ENCODE measurements at places on chromosomes 3 and 15.

- no peak for DNase-seq
Measured at GRCh38 chr3:41684797-41685735, 276.8 kb downstream of the ULK4 start.

DNA sequence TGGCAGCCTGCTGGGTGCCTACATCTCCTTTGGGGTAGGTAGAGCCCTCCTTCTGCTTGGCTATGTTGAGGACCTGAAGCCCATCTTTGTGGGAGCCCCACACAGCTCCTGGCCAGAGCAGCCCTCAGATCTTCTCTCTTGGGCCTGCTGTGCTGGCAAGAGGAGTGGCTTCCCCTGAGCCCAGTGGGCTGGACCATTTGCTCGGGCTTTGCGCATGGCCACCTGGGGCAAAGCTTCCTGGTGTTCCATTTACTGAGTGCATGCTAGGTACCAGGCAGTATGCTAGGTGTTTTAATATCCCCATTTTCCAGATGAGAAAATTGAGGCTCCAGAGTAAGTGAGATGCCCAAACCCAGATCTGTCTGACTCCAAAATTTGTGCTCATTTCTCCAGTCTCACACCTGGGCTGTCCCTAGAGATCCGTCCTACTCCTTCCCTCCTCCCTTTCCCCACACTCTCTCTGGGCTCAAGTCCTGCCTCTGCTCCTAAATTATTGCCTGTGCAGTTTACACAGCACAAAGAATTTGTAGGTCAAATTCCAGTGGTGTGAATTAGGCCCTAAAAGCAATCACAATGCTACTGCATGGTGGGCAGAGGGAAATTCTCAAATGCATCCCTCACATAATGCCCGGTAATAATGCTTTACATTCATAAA, 39.7 kb downstream of the SLC28A1 start:
- DNase-seq: no peak

DNA sequence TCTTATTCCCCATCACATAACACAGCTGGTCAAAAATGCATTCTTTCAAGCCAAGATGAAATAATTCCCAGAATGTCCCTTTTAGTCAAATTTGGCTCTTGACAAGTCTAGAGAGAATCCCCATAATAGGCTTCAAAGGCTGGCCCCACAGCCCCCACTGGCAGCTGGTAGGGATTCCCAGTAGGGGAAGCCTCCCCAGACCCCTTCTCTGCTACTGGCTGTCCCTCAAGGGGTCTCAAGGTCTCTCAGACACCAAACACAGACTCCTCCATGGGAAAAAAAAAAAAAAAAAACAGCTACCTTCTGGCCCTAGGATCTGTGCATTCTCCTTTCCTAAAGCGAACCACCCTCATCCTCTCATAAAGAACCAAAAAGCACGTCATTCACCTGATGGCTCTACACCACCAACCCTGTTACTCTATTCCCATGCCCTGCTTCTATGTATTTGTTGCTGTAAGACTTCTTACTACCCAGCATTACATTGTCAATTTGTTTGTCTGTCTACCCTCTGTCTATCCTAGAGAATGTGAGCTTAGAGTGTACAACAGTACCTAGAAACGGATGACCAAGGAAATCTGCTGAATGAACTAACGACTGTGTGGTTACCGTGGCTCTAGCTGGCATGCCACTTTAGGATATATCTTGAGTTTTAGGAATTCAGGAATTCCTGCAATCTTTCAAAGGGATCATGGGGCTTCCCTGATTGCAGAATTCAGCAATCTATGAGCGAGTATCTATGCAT, 164.1 kb upstream of the NSMCE3 start:
- DNase-seq: no peak

DNA sequence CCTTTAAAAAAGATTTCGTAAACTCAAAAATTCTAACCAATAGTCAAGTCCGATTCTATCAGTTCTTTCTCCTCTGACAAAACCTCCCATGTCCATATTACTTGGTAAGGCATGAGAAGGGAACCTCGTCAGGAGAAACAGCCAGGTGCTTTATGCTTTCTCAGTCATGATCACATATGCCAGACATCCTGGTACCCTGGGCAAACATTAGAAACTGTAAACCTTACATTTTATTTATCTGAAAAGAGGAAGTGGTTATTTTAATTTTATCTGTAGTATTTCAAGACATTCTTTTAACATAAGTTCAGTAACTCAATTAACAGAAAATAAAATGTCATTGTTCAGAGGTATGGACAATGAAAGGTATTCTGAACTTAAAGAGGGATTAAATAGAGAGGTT, 474.8 kb upstream of the GBE1 start:
- peak; percentile 10 for DNase-seq

- no peak for DNase-seq
Measured at GRCh38 chr15:53448232-53449015, 311.0 kb downstream of the WDR72 start.

DNA sequence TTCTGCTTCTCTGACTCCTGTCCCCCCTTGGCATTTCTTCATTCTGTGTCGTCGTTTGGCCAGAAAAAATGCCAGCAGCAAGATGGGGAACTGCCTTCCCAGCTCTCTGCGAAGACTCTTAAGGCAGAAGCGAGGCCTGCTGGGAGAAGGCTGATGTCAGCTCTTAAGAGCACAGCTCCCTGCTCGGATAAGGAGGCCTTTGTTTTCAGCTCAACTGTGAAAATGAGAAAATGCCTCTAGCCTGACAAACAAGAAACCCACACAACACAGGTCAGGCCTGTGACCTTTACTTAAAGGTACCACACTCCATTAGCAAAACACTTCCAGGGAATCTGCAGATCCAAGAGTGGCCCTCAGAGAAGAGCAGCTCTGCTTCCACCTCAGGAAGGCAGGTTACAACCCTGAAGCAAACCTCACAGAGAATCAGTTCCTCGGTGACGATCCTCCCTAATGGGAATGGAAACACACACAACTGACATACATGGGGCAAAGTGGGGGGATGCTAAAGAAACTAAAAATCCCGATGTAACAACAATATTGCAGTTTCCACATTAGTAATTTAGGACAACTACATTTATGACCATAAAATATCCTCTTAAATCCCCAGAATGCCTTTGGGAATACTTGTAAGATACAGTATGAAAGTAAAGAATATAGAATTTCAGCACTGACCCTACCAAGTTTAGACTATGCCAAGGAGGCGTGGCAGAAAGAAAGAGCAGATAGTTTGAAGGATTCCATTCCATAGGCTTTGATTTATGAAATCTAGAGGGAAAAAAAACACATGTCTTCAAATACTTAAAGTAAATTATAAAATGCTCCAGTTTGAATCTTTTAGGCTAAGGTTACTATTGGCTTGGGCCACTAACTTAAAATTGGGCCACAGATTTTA, 52.1 kb downstream of the VGLL4 start:
- DNase-seq: no peak

DNA sequence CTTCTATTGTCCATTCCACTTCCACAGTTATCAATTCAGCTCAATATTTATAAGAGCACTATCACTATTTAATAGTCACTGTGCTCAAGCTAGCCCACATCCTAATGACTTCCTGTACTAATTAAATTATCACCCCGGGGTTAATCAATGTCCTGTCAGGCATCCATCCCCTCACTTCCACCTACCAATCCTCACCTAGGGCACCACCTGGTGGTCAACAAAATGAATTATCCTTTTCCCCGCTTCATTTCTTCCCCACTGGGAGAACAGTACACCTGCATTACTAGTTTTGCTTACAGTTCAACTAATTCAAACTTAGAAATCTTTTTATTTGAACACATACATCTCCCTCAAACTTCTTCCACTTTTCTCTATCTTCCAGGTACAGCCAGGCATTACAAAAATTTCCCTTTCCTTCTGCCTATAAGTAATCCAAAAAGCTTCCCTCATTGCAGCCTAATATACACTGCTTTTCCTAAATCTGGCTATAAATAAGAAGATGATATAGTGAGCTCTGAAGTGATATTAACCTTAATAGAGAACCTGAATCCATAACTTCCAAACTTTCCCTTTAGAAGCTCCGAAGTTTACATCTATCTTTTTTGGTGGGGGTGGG, 68.5 kb downstream of the TMCC1 start:
- peak; percentile 79 for DNase-seq

GRCh38 chr15:82313446-82313845, 35.8 kb downstream of the GOLGA6L10 start:
- no peak for DNase-seq

- DNase-seq: no peak
Measured at GRCh38 chr3:120410116-120410515, 40.7 kb downstream of the FSTL1 start.

DNA sequence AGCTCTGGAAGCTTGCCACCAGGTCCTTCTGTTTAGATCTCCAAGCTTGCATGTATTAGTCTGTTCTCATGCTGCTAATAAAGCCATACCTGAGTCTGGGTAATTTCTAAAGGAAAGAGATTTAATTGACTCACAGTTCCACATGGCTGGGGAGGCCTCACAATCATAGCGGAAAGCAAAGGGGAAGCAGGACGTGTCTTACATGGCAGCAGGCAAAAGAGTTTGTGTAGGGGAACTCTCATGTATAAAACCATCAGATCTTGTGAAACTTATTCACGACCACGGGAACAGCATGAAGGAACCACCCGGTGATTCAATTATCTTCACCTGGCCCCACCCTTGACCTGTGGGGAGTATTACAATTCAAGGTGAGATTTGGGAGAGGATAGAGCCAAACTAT, 147.0 kb upstream of the PROK2 start:
- DNase-seq: no peak

GRCh38 chr3:4492208-4493013, 737 bp upstream of the ITPR1 start:
- DNase-seq: peak; percentile 13

- DNase-seq: no peak
Measured at GRCh38 chr3:22451501-22451900, 700.5 kb upstream of the ZNF385D start.
